ENCODE measurements at places on chromosomes 1 and 21.

DNA sequence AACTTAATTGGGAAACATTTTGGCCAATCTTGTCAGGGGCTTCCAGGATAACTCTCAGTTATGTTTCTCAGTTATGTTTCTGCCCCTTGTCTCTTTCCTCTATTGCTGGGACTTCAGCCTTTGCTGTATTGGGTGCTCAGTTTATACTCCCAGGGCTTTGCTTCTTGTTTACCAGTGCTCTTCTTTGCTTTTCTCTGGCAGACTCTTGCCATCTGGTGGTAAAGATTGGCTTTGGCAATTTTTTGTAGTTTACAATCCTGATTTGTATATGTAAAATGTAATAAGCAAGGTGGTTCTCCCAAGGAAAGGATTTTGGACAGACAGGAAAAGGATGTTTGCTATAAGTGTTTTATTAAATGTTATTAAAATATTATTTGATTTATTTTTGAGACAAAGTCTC is 37.9 kb downstream of the FABP3 start:
- no peak for DNase-seq

- DNase-seq = no peak
Observed at GRCh38 chr1:156806512-156807440, 9.9 kb downstream of the SH2D2A start.

- DNase-seq = no peak
Observed at GRCh38 chr1:163870666-163871065, 548.9 kb downstream of the NUF2 start.

DNA sequence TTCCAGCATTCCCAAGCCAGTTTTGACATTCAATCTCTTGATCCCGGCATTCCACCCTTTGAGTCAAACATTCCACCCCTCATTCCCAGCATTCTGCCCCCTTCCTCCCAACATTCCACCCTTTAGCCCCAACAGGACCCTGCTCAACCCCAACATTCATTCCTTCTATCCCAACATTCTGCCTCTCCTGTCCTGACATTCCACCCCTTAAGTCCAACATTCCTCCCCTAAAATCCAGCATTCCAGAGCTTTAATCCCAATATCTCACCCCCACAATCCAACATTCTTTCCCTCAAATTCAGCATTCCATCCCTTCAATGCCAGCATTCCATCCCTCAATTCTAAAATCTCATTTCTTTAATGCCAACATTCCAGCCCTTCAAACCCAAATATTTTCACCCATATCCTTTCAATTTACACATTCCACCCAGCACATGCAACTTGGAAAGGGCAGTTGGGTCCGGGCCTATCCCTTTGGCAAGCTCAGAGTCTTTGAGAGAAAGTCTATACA is 22.9 kb downstream of the DDX20 start:
- no peak for DNase-seq

GRCh38 chr1:6614019-6614928 is 743 bp downstream of the PHF13 start:
- DNase-seq = peak; percentile 56

DNA sequence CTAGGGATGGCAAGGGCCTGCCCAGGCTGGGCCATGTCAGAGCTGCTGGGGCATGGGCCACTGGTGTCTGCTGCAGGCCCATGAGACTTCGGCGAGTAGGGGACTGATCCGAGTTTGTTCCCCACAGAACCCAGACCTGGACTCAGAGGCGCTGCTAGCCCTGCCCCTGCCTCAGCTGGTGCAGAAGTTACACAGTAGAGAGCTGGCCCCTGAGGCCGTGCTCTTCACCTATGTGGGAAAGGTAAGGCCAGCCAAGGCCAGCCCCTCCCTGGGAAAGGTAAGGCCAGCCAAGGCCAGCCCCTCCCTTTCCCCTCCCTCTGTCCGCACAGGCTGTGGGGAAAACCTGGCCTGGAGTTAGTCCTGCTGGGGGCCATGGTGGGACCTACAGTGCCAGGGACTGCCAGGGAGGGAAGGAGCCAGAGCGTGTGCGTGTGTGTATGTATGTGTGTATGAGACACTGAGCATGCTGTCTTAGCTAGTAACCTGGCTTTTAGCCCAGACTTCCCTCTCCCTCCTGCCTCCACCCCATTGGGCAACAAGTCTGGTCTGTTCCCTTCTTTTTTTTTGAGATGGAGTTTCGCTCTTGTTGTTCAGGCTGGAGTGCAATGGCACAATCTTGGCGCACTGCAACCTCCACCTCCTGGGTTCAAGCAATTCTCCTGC is 8.0 kb downstream of the FAAH start:
- DNase-seq = no peak

DNA sequence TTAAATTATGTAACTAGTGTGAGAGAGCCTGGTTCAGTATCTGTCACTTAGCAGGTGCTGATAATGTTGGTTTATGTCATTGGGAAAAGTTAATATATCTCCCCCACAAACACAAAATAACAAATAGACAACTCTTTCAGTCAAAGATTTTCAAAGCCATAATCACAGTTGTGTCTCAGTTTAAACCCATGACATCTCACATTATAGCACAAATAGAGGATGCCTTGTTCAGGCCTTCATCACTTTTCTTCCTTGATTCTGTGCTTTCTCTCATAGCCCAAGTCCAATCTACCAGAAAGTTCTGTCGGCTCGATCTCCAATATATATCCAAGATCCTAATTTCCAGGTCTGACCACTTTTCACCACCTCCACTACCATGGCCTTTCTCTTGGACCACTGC is 6.2 kb upstream of the EPS15 start:
- no peak for DNase-seq

GRCh38 chr1:9449110-9449627 is 90.1 kb upstream of the SLC25A33 start:
- DNase-seq = no peak

GRCh38 chr1:212284744-212285684 is at the start of gene PPP2R5A:
TSS of gene PPP2R5A (plus strand) at chr1:212285410. CDS start at chr1:212286111, 701 bp downstream.
- DNase-seq = peak; percentile 94

GRCh38 chr1:212567638-212568037 is 40.9 kb upstream of the ATF3 start:
- no peak for DNase-seq

- no peak for DNase-seq
Observed at GRCh38 chr1:91650764-91651163, 150.1 kb downstream of the CDC7 start.

GRCh38 chr1:53722025-53722424 is 16.9 kb downstream of the GLIS1 start:
- DNase-seq = no peak

- DNase-seq = no peak
Observed at GRCh38 chr1:110305900-110306420, 33.2 kb upstream of the RBM15 start.

DNA sequence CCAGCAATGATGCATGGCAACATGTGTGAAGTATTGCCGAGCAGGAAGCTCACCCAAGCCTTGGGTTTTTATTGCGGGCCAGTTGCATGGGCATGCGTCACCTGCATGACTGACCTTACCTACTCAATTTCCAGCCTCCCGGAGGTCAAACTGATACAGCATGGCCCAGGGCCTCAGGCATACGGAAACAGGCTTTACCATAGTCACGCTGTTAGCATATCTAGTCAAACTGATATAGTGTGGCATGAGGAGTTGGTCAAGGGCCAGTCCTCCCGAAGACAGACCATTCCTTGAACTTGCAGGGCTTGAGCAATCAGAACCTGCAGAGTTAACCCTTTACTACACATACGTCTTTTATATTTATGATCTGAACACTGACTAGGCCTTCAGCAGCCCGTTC is 6.4 kb upstream of the DUSP12 start:
- no peak for DNase-seq
